CD8-positive, alpha-beta memory T cell (primary cell): ENCODE measurements at places on chromosomes 13 and 19.

DNA sequence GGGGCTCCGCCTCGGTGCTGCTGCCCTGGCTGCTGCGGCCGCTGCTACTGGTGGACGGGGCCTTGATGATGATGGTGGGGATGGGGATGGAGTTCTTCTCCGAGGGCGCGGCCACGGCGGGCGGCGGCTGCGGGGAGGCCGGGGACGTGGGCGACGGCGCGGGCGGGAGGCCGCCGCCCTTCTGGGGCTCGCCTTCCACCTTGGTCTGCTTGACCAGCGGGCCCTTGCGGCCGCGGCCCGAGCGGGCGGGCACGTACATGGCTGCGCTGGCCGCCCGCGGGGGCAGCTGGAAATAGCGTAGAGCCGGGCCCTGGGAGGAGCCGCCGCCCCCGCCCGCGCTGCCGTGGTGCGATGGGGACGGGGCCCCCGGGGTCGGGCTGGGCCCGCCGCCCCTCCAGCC is 19.2 kb downstream of the C19orf81 start:
- no peak for DNase-seq

DNA sequence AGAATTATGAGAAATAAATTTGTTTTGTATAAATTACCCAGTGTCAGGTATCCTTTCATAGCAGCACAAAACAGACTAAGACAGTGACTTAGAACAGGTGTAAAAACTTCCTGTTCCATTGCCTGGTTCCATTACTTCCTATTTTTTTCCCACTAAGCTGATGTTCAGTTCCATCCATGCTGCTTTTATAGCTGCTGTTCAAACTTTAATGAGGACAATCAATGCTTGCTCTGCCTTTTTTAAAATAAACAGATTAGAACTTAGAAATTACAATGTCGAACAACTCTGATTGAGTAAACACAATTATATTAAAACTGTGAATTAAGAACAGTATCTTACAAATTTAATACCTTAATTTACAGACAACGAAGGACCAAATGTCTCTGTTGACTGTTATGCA is 818.9 kb downstream of the OLFM4 start:
- DNase-seq = no peak

GRCh38 chr13:31982540-31982939 is 49.0 kb upstream of the FRY start:
- DNase-seq = no peak

DNA sequence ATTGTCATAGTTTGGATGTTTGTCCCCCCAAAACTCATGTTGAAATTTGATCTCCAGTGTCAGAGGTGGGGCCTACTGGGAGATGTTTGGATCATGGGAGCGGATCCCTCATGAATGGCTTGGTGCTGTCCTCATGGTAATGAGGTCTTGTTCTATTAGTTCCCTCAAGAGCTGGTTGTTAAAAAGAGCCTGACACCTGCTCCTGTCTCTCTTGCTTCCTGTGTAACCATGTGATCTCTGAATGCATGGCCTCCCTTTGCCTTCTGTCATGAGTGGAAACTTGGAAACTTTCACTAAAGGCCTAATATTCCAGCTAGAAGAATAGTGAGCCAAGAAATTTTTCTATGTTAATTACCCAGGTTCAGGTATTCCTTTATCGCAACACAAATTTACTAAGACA is 311.4 kb upstream of the ATXN8OS start:
- no peak for DNase-seq

DNA sequence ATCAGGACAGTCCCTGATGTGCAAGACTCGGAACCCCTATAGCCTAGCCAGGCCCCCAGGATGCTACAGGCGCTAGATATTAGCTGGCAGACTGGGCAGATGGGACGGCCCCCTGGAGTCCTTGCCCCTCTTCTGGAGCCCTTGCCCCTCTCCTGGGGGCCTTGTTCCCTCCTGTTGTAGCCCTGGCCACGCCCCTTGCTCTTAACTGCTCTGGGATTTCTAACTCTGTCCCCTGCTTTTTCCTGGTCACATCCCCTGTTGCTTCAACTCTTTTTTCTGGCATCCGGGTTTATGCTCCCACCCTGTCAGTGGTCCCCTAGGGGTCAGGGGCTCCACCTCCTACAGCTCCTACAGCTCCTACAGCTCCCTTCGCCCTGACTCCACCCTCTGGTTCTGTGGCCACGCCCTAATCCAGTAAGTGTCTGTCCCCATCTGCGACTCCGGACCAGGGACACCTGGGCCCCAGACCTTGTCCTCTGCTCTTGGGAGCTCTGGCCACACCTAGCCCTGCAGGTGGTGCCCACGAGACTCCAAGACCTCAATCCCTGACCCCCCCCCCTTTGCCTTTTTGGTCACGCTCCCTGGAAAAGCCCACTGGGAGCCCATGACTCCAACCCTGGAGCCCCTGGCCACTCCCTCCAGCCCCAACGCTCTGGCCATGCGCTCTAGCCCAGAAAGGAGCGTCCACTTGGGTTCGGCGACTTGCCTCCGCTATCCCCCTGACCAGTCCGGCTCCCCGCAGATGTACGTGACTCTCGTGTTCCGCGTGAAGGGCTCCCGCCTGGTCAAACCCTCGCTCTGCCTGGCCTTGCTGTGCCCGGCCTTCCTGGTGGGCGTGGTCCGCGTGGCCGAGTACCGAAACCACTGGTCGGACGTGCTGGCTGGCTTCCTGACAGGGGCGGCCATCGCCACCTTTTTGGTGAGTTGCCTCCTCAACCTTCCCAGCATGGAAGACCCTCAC is 6.8 kb downstream of the PLPPR2 start:
- DNase-seq = no peak

DNA sequence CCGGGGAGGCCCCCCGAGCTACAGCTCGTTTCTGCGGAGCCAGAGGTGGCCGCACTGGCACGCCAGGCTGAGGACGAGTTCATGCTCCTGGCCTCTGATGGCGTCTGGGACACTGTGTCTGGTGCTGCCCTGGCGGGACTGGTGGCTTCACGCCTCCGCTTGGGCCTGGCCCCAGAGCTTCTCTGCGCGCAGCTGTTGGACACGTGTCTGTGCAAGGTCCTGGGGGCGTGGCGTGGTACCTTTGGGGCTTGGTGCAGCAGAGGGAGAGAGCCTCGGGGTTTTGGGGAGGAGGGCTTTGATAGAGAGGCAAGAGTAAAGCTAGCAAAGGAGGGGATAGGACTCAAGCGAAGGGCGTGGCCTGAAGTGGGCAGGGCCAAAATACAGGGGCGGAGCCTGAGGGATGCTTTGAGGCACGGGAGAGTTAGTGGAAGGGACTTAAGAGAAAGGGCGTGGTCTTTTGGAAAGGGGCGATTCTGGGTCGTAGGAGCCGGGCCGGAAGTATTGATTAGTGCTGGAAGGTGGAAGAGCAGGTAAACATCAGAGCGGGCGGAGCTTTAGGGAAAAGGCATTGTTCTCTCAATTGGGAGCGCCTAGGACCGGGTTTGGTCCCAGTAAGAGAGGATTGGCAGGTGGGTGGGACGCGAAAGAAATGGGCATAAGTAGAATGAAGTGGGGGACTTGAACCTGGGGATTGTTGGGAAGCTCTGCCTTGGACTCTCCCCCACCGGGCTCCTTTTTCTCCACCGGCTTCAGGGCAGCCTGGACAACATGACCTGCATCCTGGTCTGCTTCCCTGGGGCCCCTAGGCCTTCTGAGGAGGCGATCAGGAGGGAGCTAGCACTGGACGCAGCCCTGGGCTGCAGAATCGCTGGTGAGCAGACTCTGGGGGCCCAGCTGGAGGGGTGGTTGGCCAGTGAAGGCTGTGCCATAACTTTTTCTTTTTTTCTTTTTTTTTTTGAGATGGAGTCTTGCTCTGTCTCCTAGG is 1.2 kb downstream of the PPM1N start:
- DNase-seq = peak; percentile 57

DNA sequence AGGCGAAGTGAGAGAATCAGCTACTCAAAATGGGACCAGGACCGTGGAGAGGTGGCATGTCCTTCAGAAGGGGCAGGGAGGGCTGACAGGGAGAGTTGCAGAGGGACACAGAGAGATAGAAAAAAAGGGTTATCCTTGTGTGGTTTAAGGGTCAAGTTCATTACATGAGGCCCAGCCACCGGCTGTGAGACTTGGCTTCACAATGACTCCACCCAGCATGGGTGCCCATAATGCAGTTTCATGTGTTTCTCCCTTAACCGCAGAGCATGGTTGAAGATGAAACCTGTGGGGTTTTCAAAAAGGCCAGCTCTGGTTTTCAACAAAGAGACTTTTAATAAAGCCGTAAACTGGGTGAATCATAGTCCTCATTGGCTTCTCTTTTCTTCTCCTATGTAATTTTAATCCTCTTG is 164.6 kb downstream of the KLF5 start:
- no peak for DNase-seq

GRCh38 chr13:23699271-23699670 is 129.1 kb downstream of the TNFRSF19 start:
- no peak for DNase-seq

- no peak for DNase-seq
Observed at GRCh38 chr13:114054264-114054663, 78.2 kb downstream of the RASA3 start.
